ENCODE measurements at places on chromosomes 2 and 18. TPM values are rescaled to one million over a fixed set of nuclear protein-coding genes. Genes with fewer than 3 reads are reported as not detected.
A peak's percentile ranks its signal among the peaks of the same experiment; 100 is the strongest.

DNA sequence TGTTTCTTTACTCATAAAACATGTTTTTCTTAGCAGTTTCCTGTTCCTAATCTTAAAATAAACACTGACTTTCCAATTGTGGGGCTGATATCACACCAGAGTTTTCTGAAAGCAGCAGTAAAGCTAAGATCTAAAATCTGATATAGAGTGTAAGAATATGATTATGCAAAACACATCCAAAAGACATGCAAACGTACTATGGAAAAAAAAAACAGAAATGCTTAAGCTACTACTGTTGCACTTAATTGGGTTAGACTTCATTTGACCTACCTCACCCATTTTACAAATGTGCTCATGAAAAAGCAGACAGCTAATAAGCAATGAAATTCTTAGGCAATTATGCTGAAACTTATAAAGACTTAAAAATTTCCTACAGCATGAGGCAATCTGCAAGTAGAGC is 10.5 kb downstream of the CYTIP start:
- no peak for DNase-seq

GRCh38 chr18:55351241-55351691 is 236.7 kb downstream of the TCF4 start:
- DNase-seq, result no peak

GRCh38 chr2:217798743-217799562 is 203.8 kb downstream of the TNS1 start:
- no peak for DNase-seq

GRCh38 chr2:98912957-98913915 is 22.8 kb downstream of the CRACDL start:
- DNase-seq, result no peak

- DNase-seq, result no peak
These were observed 5.1 kb downstream of the ECEL1 start for GRCh38 chr2:232482301-232483238.

GRCh38 chr2:86225581-86225980 is 26.3 kb downstream of the MRPL35 start:
- DNase-seq, result no peak

DNA sequence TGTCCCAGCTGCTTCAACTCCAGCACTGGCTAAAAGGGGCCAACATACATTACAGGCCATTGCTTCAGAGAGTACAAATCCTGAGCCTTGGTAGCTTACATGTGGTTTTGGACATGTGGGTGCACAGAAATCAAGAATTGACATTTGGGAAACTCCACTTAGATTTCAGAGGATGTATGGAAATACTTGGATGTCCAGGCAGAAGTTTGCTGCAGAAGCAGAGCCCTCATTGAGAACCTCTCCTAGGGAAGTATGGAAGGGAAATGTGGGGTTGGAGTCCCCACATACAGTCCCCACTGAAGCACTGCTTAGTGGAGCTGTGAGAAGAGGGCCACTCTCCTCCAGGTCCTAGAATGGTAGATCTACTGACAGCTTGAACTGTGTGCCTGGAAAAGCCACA is 218.0 kb upstream of the CWC22 start:
- DNase-seq, result no peak

- no peak for DNase-seq
These were observed 67.0 kb downstream of the CDH2 start for GRCh38 chr18:28109781-28110560.

DNA sequence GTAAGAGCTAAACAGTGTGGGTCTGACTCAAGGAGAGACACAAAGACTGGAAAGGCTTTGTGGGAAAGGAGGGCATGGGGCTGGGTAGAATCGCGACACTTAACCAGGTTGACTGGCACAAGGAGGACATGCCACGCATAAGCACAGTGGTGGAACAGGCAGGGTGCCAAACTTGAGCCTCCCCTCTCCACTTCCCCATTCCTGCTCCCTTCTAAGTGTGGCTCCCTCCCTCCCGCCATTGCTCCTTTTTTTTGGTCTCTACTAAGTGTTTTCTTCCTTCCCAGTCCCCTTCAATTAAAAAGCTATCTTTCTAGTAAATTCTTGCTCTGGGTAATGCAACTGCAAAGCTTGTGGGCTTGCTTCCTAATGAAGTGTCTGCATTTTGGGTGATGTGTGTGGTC is 40.3 kb upstream of the ZFP36L2 start:
- no peak for DNase-seq

Gene TMEM17
- polyA plus RNA-seq, result 6.8 TPM

DNA sequence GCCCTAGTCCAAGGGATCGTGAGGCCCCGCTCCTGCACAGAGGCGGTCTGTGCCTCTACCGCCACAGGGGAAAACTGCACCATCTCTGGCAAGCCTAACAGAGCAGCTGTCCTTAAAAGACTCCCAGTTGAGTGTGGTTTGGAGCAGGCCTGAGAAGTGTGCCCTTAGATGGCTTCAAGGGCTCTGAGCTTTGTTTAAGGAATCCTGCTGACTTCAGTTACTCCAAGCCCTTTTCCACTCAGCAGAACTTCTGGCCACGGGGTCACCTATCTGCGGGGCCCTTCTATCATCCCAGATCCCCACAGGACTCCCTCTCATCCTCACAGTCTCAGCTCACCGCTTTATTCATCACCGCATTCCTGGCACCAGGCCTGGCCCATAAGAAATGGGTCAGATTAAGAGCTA is 131.5 kb downstream of the CCDC74A start:
- no peak for DNase-seq

Gene PRKAG3
- 0.15 TPM for polyA plus RNA-seq

Gene ACP1
- 163 TPM for polyA plus RNA-seq

GRCh38 chr2:14615121-14615520 is 17.4 kb upstream of the LRATD1 start:
- DNase-seq, result no peak

- DNase-seq, result no peak
These were observed 11.3 kb upstream of the ERBB4 start for GRCh38 chr2:212549941-212550340.

Gene ANKRD62
- polyA plus RNA-seq, result 0.10 TPM

Gene LIMS4
- polyA plus RNA-seq, result 2.1 TPM

GRCh38 chr2:141341444-141341843 is 789.4 kb downstream of the LRP1B start:
- DNase-seq, result no peak

- peak; percentile 51 for DNase-seq
These were observed 114.8 kb downstream of the NEB start for GRCh38 chr2:151619337-151619989.

DNA sequence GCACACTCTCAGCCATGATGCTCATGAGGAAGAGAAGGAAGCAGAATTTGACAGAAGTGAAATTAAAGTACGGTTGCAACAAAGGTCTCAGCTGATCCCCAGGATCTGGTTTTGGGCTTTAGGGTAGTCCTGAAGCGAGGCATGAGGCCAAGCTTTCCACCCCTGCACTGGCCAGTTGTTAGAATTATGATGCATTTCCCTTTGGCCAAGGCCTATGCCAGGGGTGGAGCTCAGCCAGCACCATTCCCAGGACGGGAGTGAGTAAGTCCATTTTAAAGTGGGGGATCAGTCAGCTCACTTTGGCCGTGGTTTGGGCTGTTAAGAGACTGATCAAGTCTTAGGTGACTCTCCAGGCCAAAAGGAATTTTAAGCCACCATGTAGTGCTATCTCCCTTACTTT is 314.5 kb upstream of the MMADHC start:
- DNase-seq, result no peak

Gene CACNB4
- 15.5 TPM for polyA plus RNA-seq

Gene TRIM43
- 0.62 TPM for polyA plus RNA-seq

DNA sequence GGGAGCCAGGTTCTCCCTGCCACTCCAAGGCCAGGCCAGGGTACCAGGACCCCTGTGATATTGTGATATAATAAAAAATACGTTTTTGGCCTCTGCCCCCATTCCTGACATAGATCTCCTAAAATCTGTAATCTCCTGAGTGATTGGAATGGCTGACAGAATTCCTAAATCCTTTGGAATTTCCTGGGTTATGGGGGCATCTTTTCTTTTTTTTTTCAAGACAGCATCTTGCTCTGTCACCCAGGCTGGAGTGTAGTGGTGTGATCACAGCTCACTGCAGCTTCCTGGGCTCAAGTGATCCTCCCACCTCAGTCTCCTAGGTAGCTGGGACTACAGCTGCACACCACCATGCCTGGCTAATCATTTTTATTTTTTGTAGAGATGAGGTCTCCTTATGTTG is 26.2 kb upstream of the TUBB6 start:
- DNase-seq, result no peak

DNA sequence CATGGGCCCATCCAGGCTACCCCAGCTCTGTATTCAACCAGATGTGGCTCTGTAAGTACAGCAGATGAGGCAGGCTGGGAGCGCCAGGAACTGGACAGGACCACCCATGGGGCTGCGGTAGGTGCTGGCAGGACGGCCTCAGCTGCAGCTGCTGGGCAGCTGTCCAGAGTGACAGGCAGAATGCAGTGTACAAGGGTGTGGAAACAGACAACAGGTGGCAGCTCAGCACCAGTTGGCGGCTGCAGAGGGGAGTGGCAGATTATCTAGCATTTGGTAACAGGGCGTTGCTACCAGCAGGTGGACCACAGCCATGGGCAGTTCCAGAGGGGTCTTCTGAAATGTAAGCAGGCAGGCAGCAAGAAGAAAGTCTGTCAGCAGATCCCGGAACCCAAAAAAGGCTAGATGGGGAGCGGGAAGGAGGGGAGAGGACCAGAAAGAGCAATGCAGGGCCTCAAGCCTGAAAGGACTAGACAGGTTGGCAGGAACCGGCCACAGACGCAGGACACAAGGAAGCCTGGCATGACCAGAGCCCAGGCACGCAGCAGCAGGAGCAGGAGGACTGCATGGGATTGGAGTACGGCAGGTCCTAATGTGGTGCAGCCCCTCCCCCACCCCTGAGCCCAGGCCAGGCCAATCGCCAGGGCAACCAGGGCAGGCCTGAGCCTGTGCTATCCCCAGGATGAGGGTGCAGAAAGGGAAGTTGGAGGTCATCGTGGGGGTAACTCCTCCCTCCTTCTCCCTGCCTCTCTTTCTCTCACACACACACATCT is 24.7 kb downstream of the PKDCC start:
- DNase-seq, result no peak

Gene LHCGR
- 0.37 TPM for polyA plus RNA-seq

DNA sequence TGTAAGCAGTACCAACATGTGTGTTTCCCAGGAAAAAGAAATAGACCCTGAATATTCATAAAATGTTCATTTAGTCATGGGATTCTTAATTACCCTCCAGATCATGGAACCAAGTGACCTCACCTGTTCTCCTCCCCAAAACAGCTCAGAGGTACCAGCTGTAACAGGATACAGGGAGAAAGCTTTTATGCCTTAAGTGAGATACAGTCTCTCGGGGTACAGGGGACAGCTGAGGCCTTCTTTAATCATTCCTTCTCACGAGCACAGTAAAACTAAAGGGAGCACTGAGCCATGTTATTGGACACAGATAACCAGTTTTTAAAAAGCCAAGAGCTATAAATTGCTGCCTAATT is 16.6 kb downstream of the EPHA4 start:
- no peak for DNase-seq

Gene TTC27
- polyA plus RNA-seq, result 17.8 TPM

Gene TSPYL6
- polyA plus RNA-seq, result 0.13 TPM

DNA sequence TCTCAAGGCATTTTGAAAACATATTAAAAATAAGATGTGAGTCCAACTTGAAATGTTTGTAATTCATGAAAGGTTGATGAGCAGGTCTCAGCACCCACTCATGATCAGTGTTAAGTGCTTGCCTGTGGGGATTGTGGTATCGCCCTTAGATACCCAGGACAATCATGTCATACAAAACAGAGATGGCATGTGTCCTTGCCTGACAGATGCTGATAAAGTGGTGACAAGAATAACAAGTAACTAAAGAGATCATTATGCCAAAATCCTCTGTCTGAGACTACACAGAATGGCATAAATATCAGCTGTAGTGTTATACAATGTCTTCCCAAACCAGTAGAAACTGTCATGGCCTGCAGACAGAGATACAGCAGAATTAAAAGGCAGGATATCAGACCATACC is 930.3 kb downstream of the SUCLG1 start:
- no peak for DNase-seq

DNA sequence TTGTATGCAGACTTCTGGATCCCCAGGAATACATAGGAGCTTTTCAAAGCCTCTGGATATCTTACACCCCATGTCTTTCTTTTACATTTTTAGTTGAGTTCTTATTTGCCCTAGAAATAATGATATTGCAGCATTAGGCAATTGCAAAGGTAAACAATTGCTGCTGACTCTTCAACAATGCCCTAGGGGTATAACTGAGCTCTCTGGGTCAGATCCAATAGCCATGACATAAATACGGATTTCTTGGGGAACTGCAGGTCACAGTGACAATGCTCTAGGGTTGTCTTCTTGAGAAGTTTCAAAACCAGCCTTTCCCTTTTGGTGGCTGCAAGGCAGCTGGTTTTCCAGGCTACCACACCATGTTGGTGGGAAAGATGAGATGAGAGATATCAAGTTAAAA is 16.5 kb upstream of the OR6B3 start:
- DNase-seq, result no peak

- DNase-seq, result peak; percentile 58
These were observed 21.1 kb downstream of the SERPINE2 start for GRCh38 chr2:224017957-224018356.

DNA sequence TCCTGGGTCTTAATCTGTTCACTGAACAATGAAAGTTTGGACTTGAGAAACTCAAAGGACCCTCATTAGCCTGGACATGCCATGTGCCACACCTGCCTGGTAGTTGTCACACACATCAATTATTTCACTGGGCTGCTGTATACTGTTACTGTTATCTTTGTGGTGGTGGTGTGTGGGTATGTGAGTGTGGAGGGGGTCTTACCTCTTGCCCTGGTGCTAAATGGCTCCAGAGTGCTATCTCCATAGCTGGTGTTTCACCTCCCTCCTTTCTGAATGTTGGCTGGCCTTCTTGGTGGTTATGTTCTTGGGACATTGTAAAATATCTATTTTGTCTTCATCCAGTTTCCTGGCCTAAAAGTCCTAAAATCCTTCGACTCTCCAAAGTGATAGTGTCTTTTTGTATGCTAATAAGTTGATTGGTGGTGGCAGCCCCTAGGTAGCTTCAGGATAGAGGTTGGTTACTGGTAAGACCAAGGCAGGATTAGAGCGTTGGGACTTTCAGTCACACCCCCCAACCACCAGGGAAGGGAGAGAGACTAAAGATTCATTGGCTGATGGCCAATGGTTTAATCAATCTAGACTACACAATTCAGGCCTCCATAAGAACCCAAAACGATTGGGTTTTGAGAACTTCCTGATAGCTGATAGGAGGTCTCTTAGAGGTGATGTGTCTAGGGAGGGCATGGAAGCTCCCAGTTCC is 328.1 kb downstream of the MYCN start:
- no peak for DNase-seq

DNA sequence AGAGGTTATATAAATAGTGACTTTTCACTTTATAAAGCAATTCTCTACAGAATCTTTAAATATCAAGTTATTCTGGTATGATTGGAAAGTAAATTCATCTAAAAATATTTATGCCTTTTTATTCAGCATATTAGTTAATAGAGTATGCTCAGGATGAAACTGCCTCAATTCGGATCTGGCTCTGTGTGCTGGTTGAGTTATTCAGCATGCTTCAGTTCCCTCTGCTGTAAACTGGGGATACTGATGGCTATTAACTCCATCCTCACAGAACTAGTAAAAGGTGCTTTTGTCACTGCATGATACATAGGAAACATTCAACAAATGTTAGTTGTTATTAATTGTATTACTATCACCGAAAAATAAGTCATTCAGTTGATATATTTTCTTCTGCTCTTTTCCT is 250.3 kb downstream of the NRXN1 start:
- no peak for DNase-seq
